ENCODE measurements at places on chromosomes 12 and 14. TPM values are rescaled to one million over a fixed set of nuclear protein-coding genes. Genes with fewer than 3 reads are reported as not detected.

The SYNDIG1L gene
- 0.78 TPM for polyA plus RNA-seq

The C12orf54 gene
- polyA plus RNA-seq: not detected

The TAS2R7 gene
- not detected for polyA plus RNA-seq

The ST8SIA1 gene
- polyA plus RNA-seq: 1.6 TPM

The SLCO1C1 gene
- 5.6 TPM for polyA plus RNA-seq

The AKAP5 gene
- polyA plus RNA-seq: 1.5 TPM
